Hematopoietic multipotent progenitor cell treated with erythropoietin and hydrocortisone succinate and interleukin-3 and kit ligand, for 8 days (in vitro differentiated cells): ENCODE measurements at places on chromosomes 7 and 10.

GRCh38 chr7:19707240-19707639, 1.6 kb downstream of the POLR1F start:
- DNase-seq = no peak

DNA sequence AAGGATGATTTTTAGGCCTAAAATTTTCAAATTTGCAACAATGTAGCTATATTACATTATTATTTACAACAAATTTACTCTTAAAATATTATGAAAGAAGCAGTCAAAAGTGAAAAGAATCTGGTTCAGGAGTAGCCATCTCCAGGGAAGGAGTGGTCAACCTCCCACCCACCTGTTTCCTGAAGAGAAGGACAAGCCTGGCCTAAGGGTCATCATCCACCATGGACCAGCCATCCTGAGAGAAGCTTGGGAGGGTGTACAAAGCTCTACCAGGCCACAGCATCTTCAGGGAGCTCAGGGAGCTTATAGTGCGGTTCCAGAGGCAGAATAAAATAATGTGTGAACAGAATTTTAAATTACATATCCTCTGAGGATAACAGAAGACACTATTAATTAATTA, 38.1 kb downstream of the COL1A2 start:
- DNase-seq = no peak

DNA sequence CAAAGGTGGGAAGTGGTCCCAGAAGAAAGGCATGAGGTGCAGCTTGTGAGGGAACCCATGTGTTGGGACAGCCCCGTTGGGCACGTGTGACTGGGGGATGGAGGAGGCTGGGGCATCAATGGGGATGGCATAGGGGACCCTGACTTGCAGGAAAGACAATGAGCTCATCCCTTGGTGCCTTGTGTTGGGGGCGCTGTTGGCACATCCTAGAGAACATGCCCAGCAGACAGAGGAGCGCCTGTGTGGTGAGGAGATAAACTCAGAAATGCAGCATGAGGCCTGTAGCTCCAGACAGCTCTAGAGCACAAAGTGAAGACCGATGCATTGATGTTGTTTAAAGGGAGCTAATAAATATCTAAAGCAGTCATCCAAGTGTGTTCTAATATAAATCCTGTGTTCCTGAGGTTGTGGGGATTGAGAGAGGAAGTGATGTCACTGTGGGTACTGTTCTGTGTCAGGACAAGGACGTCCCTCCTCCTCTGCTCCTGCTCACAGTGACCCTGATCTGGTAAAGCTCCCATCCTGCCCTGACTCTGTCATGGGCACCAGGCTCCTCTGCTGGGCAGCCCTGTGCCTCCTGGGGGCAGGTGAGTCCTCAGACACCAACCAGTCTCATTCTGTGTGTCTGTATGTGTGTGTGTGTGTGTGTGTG, 126.1 kb upstream of the PRSS58 start:
- peak; percentile 49 for DNase-seq

- no peak for DNase-seq
Observed at GRCh38 chr7:73712773-73713172, 6.7 kb downstream of the STX1A start.
